ENCODE measurements at places on chromosomes 2 and 18. TPM values are rescaled to one million over a fixed set of nuclear protein-coding genes. Genes with fewer than 3 reads are reported as not detected.

- H3K4me3 ChIP-seq = no peak overlapping the region
- DNase-seq = no peak
Measured at GRCh38 chr2:19178175-19178574, 180.2 kb downstream of the OSR1 start.

- no peak for DNase-seq
- peaks cover 13% of the 10 kb centered on the region for H3K4me1 ChIP-seq
- no peak overlapping the region for H3K4me3 ChIP-seq
Measured at GRCh38 chr2:49240608-49241007, 86.3 kb upstream of the FSHR start.

GRCh38 chr2:53569957-53570727, 197.5 kb upstream of the CHAC2 start:
- H3K27ac ChIP-seq = no peak overlapping the region
- peaks cover 1% of the 10 kb centered on the region for H3K4me1 ChIP-seq
- no peak for DNase-seq
- H3K36me3 ChIP-seq = no peaks in the 10 kb centered on the region

GRCh38 chr18:12234451-12235190, 19.5 kb upstream of the CIDEA start:
- no peaks in the 10 kb centered on the region for H3K36me3 ChIP-seq
- no peak overlapping the region for H3K4me3 ChIP-seq
- no peak for DNase-seq
- peaks cover 48% of the 10 kb centered on the region for H3K27me3 ChIP-seq

DNA sequence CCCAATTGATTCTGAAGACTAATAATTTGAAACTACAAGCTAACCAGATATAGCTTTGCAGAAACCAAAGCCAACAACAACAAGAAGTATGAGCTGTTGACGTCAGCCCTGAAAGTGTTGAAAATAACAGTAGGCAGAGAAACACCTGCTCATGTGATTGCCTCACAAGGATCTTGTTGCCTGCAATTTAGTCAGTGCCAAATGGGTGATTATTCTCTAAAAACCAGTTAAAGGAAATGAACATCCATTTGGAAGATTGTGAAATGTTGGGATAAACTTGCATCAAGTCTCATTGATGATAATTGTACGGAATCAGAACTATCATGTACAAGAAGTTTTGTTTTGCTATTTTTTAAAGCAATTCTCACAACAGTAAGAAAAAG, 2.8 kb downstream of the CYTIP start:
- no peaks in the 10 kb centered on the region for H3K36me3 ChIP-seq
- H3K4me1 ChIP-seq = peaks cover 20% of the 10 kb centered on the region
- no peaks in the 10 kb centered on the region for H3K27me3 ChIP-seq
- no peak overlapping the region for H3K4me3 ChIP-seq

GRCh38 chr2:140586379-140586778, 1544.4 kb downstream of the LRP1B start:
- no peak overlapping the region for H3K27ac ChIP-seq
- H3K27me3 ChIP-seq = no peaks in the 10 kb centered on the region
- H3K4me1 ChIP-seq = peaks cover under 1% of the 10 kb centered on the region
- H3K36me3 ChIP-seq = no peaks in the 10 kb centered on the region
- H3K4me3 ChIP-seq = no peak overlapping the region

DNA sequence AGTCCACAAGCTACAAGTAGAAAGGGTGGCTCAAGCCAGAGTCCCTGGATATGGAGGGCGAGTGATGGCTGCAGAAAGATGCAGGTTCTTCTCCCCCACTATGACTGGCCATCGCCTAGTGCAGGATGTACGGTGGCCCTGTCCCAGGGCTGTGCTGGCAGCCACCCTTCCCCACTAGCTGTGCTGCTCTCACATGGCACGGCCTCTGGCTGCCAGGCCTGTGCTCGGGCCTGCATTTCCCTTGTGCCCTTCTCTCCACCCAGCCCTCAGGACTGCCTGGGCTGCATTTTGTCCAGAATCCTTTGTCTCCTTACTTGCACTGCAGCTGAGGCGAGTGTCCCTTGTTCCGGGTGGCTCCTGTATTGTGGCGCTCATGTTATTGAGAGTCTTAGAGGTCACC, 1.6 kb upstream of the RAMP1 start:
- H3K36me3 ChIP-seq = no peaks in the 10 kb centered on the region
- peaks cover 39% of the 10 kb centered on the region for H3K4me1 ChIP-seq
- no peak overlapping the region for H3K27ac ChIP-seq

DNA sequence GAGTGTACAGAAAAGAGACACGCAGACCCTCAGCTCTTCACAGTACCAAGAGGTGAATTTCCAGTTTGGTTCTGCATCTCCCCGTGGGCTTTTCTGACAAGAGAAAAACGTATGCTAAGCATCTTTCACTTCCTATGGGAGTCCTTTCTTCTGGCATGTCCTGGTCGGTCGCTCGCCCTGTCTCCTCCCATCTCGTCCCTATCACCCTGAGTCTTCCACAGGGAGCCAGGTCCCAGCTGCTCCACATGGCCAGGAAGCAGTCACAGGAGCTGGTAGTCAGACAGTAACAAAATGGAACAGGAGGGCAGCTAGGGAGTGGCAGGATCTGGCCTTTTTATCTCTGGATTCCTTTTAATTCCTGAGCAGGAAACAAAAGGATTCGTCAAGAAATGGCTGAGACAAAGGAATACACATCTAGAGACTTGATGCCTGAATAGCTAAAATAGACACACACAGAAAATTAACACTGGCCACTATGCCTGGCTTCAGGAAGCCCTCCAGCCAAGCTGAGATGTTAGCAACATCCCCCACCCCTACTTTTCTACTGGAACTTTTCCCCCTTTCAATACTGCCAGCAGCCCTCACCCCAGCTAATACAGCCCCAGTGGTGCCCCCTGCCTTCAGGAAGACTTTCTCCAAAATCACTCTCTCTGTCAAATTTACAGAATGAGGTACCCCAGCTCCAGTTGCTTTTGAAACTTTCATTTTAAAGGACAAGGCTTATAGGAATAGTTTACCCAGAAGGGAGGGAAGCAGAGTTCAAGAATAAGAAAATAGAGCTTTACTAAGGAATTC, 136.1 kb downstream of the DNER start:
- H3K4me1 ChIP-seq = no peaks in the 10 kb centered on the region
- no peaks in the 10 kb centered on the region for H3K36me3 ChIP-seq
- no peak overlapping the region for H3K4me3 ChIP-seq
- no peak for DNase-seq

GRCh38 chr2:8316356-8316755, 365.5 kb upstream of the ID2 start:
- peaks cover 18% of the 10 kb centered on the region for H3K4me1 ChIP-seq
- peaks cover 9% of the 10 kb centered on the region for H3K27me3 ChIP-seq
- H3K36me3 ChIP-seq = no peaks in the 10 kb centered on the region
- DNase-seq = no peak

GRCh38 chr2:32810909-32811495, 135.8 kb upstream of the LTBP1 start:
- peaks cover 6% of the 10 kb centered on the region for H3K36me3 ChIP-seq
- H3K27me3 ChIP-seq = no peaks in the 10 kb centered on the region
- DNase-seq = no peak
- no peak overlapping the region for H3K4me3 ChIP-seq
- H3K27ac ChIP-seq = no peak overlapping the region

DNA sequence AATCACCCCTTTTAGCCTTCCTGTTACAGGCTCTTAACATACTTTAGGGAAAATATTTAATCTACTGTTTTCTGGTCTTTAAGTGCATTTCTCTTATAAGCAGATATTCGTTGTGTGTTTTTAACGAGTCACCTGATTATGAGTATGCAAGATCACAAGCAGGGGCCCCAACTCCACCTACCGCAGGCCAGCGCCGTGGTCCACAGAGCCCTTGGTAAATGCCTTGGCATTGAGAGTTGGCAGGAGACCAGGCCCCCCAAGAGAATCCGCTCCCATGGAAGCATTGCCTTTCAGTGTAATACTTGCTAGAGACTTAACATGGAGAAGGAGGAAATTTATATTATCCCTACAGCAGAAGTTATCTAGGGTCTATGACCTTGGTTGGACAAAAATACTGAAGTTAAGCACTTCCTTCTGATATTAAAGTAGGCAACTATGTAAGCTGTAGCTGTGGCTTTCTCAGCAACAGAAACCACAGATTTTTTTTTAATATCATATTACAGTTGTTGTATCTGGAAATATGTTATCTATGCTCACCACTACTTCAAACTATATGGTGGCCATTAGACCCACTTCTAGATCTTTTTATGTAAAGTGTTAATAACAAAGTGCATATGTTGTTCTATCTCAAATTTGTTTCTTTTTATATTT, 241.8 kb upstream of the MGAT5 start:
- no peak overlapping the region for H3K4me3 ChIP-seq
- H3K27me3 ChIP-seq = peaks cover 3% of the 10 kb centered on the region
- peaks cover 7% of the 10 kb centered on the region for H3K4me1 ChIP-seq
- DNase-seq = no peak
- H3K36me3 ChIP-seq = no peaks in the 10 kb centered on the region

GRCh38 chr2:74821177-74822126, 12.5 kb upstream of the HK2 start:
- H3K4me3 ChIP-seq = no peak overlapping the region
- no peaks in the 10 kb centered on the region for H3K36me3 ChIP-seq
- no peak for DNase-seq
- H3K27ac ChIP-seq = no peak overlapping the region

GRCh38 chr2:205882806-205883425, 200.6 kb downstream of the NRP2 start:
- no peaks in the 10 kb centered on the region for H3K36me3 ChIP-seq
- H3K4me1 ChIP-seq = no peaks in the 10 kb centered on the region
- H3K27ac ChIP-seq = no peak overlapping the region
- peaks cover 4% of the 10 kb centered on the region for H3K27me3 ChIP-seq
- DNase-seq = no peak
- no peak overlapping the region for H3K4me3 ChIP-seq

DNA sequence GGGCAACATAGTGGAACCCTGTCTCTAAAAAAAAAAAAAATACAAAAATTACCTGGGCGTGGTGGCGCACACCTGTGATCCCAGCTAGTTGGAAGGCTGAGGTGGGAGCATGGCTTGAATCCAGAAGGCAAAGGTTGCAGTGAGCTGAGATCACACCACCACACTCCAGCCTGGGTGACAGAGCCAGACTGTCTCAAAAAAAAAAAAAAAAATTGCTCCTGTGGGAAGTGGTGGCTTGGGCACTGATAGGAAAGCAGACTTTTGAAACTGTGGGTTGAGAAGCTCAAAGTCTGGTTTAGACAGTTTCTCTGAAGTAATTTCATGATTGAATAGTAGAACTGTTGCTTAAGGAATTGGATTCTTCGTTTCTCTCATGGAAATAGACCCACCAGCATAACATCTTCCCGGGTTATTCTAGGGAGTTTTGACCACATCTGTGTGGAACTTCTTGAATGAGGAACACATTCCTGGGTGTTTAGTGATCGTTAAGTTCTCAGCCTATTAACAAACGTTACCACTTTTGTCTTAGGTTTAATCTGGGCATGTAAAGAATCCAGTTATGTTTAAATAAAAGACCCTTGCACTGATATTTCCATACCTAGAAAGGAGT, 33.5 kb downstream of the GRHL1 start:
- H3K27ac ChIP-seq = no peak overlapping the region
- no peak for DNase-seq
- no peak overlapping the region for H3K4me3 ChIP-seq
- no peaks in the 10 kb centered on the region for H3K4me1 ChIP-seq
- peaks cover 5% of the 10 kb centered on the region for H3K36me3 ChIP-seq

DNA sequence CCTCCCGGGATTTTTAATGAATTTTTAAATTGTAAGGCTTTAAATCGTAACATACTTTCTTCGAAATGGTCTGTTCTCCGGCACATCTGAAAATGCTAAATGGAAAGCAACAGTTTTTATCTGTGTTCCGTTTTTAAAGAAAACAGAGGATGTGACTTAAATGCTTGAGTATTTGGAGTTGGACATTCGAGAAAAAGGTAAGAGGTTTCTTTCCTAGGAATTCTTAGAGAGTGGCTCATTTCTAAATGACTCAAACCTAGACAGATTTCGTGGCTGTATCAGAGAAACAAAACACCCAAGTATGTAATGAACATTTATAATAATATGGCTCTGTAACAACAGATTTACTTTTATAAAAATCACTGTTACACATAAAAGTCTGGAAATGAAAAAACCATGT, 177.6 kb upstream of the CCDC68 start:
- H3K4me1 ChIP-seq = no peaks in the 10 kb centered on the region
- no peak overlapping the region for H3K27ac ChIP-seq
- H3K27me3 ChIP-seq = peaks cover 7% of the 10 kb centered on the region
- H3K4me3 ChIP-seq = no peak overlapping the region
- DNase-seq = no peak

DNA sequence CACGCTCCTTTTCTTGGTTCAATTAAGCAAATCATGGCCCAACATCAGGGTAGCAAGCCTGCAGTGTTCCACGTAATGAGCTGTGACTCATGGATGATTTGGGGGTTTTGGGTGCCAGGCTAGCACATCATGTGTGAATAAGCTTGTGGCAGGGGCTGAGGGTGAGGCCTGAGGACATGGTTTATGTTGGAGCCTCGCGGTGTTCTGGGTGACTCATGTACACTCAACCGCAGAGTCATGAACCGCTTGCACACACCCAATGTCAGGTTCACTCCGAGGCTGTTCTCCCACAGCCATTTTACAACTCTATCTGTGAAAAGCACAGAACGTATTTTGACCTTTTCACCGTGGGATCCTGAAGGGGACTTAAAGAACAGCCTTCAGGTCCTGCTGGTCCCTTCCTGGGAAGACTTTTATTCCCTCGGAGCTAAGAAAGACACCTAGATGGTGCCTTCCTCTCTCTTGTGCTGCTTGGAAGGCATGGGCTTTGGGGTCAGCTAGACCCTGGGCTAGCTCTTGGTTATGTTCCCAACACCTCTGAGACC, 139.9 kb upstream of the ZEB2 start:
- peaks cover 3% of the 10 kb centered on the region for H3K4me1 ChIP-seq
- no peak overlapping the region for H3K27ac ChIP-seq
- H3K27me3 ChIP-seq = no peaks in the 10 kb centered on the region
- H3K4me3 ChIP-seq = no peak overlapping the region

GRCh38 chr2:43899589-43899988, 60.8 kb downstream of the ABCG8 start:
- H3K4me3 ChIP-seq = no peak overlapping the region
- H3K27ac ChIP-seq = no peak overlapping the region
- peaks cover 23% of the 10 kb centered on the region for H3K4me1 ChIP-seq
- peaks cover 21% of the 10 kb centered on the region for H3K36me3 ChIP-seq

DNA sequence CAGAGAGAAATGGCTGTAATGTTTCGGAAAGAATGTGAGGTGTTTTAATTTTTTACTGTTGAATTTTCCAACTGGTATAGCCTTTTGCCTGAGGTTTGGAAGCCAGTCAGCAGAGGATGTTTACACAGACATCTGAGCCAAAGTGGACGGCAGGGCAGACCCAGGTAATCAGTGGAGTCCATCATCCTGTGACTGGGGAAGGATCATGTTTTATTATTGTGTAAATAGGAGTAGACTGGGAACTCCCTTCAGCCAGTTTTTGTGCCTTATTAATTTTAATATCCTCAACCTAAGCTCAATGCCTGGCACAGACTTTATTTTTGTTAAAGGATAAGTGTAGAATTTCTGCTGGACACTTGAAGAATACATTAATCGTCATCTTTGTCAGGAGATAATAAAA, 142.0 kb upstream of the GAREM1 start:
- DNase-seq = no peak
- no peaks in the 10 kb centered on the region for H3K36me3 ChIP-seq
- H3K27me3 ChIP-seq = no peaks in the 10 kb centered on the region
- H3K4me3 ChIP-seq = no peak overlapping the region
- H3K27ac ChIP-seq = no peak overlapping the region

Gene KIF5C
- total RNA-seq = 26.8 TPM

Gene SATB2
- 4.7 TPM for total RNA-seq

Gene ASB18
- total RNA-seq = not detected

Gene ELAC1
- total RNA-seq = 9.2 TPM

Gene TRIM54
- total RNA-seq = not detected

Gene TMEM163
- total RNA-seq = 3.7 TPM

Gene NOL4
- total RNA-seq = 5.7 TPM

Gene SCTR
- 34.9 TPM for total RNA-seq

Gene ABCG5
- total RNA-seq = not detected

Gene SNTG2
- total RNA-seq = 0.50 TPM

Gene UPP2
- not detected for total RNA-seq
